Kidney capillary endothelial cell (primary cell): ENCODE measurements at places on chromosomes 11 and 22.
A peak's percentile ranks its signal among the peaks of the same experiment; 100 is the strongest.

GRCh38 chr11:42770444-42771065 is 541.2 kb upstream of the API5 start:
- peak; percentile 16 for DNase-seq

GRCh38 chr11:66543263-66544107 is 2.4 kb downstream of the ZDHHC24 start:
- peak; percentile 83 for DNase-seq

GRCh38 chr11:95608093-95608492 is 181.5 kb downstream of the FAM76B start:
- DNase-seq = no peak

GRCh38 chr22:46674367-46674781 is 54.2 kb downstream of the GRAMD4 start:
- peak; percentile 88 for DNase-seq

DNA sequence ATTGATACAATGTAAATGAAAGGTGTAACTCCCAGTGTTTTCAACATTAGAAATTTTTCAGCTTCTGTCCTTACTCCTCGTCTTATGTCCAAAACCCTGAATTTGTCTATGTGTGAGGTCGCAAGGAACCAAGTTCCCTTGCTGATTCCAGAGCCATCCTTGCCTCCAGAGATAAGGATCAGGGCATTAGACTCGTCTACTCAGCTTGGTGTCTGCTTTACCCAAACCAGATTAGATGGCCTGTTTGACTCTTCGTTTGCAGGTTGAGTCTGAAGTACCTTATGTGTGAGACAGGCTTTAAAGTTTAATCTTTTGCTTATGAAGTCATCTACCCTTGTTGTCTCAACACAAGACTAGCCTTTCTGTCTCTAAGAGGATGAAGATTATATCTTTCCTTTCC is 55.6 kb downstream of the SPECC1L start:
- no peak for DNase-seq

DNA sequence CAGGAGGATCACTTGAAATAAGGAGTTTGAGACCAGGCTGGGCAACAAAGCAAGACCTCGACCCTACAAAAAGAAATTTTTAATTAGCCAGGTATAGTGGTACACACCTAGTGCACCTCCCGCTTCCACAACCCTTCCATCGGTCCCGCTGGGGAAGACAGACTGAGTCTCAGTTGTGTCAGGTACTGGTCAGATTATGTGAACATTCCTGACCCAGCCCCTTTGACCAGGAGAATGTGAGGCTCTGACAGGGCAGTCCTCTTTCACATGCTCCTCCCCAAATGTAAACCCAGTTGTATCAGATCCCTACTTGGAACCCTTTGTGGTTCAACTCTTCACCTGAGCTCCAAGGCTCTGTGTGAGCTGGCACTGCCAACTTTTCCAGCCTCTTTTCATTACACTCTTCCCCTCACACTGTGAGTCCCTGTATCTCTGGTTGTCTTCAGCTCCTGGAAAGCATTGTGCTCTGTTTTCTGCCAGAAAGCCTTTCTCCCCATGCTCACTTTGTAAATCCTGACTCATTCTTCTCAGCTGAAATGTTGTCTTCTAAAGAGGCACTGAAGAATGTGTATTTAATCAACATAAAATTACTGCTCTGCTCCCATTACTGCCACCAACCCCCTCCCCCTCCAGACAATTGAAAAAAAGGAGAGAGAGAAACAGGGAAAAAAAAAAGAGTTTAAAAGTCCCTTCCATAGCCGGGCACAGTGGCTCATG is 2.1 kb upstream of the TTLL12 start:
- no peak for DNase-seq

GRCh38 chr11:44101098-44101497 is 5.6 kb downstream of the EXT2 start:
- DNase-seq = no peak

GRCh38 chr22:23970816-23971486 is 3.3 kb downstream of the DDT start:
- no peak for DNase-seq

DNA sequence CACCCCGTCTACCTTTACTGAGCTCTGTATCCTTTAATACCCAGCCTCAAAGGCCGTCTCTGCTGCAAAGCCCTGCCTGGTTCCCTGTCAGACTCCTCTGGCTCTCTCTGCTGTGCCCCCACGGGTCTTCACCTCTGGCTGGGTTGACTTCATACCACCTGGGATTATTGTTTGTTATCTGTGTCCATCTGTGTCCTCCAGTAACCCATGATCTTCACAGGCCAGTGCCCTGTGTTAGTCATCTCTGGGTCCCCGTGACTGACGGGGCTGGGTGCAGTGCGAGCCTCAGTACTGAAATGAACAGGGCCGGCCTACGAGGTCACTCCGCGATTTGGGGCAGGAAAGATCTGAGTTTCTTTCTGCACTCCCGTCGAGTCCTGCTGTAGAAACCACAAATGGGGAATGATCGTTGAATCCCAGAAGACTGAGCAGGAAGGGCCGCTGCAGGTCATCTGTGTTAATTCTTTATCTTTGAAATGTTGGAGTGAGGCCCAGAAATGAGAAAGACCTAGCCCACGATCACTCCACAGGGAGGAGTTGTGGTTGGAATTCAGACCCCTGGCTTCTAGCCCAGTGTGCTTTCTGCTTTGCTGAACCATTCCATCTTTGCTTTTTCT is 12.3 kb upstream of the TUB start:
- DNase-seq = no peak

DNA sequence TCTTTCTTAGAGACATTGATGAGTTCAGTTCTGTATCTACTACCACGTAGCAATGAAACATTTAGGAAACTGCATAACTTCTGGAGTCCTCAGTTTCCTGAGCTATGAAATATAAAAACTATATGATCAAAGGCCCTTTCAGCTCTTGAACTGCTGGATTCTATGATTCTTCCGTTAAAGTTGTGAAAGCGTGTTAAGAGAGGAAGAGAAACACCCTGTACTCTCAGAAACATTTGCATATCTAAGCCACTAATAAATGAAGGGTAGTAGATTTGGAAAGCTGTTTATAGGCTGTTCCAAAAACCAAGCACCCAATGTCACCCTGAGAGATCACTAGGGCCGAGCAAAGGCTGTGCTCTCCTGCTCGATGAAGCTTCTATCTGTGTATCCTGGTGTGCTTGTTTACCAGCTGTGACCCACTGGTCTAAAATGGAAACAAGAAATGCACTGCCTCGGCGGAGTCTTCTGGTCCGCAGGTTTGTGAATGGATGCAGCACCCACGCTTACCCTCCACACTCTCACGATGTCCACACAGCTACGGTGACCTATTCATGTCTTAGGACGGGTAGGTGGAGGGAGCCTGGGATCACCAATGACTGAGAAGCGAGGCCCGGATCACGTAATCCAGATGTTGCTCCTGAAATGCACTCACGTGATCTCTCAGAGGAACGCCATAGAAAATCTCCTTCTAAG is 325.8 kb downstream of the OPCML start:
- DNase-seq = no peak

DNA sequence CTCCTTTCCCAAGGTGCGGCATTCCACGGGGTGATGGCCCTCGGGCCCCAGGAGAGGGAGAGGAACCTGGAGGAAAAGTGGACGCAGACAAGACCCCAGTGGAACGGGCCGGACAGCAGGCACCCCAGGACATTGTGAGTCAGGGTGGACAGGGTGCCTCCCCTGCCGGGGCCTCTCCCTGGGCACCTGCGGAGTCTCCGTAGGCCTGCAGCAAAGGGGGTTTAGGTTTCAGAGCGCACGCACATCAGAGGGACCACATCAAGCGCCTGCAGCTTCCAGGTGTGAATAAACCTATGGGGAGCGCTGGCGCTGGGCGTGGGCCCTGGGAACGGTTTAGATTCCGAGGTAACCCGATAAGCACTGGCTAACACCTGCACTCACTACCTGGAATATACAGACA is 22.7 kb upstream of the FGF19 start:
- DNase-seq = no peak

- DNase-seq = no peak
Measured at GRCh38 chr11:14079797-14080196, 117.3 kb downstream of the SPON1 start.

DNA sequence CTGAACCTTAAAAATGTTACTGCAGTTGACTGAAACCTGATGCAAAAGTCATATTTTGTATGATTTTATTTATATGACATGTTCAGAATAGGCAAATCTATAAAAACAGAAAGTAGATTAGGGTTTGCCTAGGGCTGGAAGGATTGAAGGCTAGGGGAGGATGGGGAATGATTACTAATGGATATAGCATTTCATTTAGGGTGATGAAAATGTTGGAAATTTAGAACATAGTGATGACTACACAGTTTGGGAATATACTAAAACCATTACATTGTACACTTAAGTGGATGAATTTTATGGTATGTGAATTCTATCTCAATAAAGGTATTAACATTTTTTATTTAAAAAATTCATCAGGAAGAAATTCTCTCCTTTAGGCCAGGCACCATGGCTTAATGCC is 22.9 kb upstream of the PAFAH1B2 start:
- no peak for DNase-seq

DNA sequence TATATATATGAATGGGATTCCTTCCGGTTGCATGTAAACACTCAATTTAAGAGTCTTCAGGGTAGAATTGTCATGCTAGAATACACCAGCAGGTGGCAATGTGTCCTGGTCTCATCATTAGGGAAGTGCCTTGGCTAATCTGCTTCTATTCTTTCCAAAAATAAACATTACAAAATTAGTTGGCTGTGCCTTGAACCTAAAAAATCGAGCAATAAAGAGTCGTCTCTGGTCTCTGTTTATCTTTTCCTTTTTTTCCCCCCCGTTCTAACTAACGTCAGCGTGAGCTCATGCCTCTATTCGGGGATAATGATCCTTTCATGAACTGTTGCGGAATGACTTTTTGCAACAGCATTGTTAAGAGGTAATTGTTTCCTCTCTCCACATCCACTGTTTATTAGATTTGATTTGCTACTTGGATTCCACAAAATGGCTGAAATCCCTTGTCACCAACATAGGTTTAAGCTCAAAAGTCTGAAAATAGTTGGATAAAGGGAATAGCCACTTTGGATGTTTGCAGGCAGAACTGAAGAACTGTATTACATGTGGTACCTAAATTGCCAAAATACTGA is 1.2 kb upstream of the ARHGEF12 start:
- DNase-seq = peak; percentile 82

GRCh38 chr11:117911694-117912093 is 17.5 kb downstream of the TMPRSS13 start:
- DNase-seq = no peak

DNA sequence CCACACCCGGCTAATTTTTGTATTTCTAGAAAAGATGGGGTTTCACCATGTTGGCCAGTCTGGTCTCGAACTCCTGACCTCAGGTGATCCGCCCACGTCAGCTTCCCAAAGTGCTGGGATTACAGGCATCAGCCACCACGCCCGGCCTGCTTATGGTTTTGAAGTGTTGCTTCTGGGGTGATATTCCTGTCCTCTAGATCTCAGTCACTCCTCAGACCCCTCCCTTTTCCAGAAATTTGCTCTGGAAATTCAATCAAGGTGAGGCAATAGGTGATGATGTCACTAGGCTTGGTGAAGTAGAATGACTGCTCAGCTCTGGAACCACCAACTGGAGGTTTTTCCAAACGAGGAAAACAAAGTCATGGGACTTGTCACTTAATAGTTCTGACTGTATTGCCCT is 36.6 kb upstream of the CREB3L1 start:
- no peak for DNase-seq

- DNase-seq = no peak
Measured at GRCh38 chr22:43440104-43440387, 28.2 kb downstream of the MPPED1 start.

DNA sequence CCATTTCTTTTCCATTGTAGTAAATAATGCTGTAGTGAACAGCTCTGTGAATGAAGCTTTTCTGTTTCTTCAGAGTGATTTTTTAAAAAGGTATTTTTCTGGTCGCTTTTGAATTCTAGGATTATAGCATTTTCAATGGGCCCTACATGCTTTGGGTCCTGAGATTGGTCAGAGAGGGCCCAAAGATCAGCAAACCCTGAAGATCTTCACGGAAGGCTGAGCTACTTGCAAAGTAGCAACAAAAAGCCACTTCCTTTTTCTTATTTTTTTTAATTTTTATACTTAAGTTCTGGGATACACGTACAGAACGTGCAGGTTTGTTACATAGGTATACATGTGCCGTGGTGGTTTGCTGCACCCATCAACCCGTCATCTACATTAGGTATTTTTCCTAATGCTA is 200.5 kb downstream of the FAT3 start:
- DNase-seq = no peak

DNA sequence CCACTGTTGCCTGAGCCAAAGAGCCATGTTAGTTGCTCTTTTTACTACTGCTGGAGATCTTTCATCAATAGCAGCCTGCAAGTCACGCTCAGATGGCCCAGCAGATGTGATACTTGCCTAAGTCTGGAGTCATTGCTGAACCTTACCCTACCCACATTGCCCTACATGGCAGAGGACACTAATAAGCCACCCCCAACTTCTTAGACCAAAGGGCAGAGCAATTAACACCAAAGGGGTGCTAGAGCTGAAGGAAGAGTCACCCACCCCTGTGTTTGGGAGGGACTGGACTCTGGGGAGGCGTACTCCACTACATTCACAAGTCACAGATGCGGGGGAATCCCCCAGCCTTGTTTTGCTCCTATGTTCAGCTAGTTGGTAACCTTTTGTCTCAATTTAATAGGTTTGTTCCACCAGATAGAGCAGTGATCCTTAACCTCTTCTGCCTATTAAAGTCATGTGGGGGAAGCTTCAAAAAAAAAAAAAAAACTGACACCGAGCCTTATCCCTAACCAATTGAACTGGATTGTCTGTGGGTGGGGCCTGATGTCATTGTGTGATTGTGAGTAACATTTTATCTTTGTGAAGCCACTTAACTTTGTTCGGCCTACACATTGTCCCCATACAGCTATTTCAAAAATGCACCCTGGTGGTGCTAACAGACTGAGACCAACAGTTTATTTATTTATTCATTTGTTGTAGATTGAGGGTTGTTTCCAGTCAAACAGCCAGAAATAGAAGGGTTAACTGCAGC is 13.1 kb downstream of the ADM start:
- DNase-seq = no peak

GRCh38 chr11:19368726-19369375 is 128.1 kb upstream of the E2F8 start:
- DNase-seq = peak; percentile 64

- no peak for DNase-seq
Measured at GRCh38 chr11:103940551-103940950, 95.9 kb upstream of the DDI1 start.

DNA sequence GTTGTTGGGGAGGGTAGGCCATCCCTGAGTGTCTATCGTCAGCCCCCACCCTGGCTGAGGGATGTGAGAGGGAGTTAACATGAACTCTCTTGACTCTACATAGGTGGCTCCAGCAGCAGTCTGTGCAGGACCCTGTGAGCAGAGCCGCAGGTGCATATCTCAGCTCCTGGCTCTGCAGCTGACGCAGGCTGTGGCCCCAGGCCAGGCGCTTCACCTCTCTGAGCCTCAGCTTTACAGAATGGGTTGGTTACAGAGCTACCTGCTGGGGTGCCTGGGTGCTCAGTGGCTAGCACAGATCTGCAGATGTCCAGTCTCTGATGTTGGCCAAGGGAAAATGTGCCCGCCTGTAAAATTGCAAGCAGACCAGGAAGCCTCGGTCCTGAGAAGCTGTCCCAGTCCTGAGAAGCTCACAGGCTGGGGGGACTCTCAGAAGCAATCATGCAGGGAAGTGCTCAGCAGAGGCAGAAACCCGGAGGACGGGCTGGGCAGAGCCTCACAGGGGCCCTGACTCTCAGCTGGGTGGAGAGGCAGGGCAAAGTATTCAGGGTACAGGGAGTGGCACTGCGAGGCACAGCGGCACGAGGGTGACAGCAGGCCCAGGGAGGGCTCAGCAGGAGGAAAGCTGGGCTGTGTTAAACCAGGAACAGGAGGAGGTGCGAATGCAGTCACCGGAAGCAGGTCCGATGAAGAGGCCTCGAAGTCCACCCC is 15.9 kb upstream of the LRP5 start:
- no peak for DNase-seq
